ENCODE measurements at places on chromosomes 4 and X.

- no peak for DNase-seq
Measured at GRCh38 chr4:123412700-123413512, 16.3 kb downstream of the SPRY1 start.

DNA sequence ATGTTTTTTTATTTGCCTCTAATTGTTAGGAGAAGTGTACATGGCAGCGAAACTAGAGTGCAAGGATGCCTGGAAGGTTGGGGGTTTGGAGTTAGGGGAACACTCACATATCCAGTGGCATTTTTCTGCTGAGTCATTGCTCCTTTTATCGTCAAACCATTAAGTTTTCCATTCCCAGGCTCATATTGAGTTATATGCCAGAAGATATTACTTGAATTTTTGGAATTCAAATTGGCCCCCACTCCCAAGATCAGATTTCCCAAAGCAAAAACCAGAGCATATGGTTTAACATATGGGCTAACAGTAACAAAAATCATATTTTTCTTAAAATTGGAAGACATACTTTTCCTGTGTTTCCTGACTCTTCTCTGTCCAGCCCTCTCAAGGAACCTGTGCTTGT is 152.7 kb downstream of the FSTL5 start:
- no peak for DNase-seq

- DNase-seq = no peak
Measured at GRCh38 chr4:1178300-1179088, 6.1 kb upstream of the SPON2 start.

DNA sequence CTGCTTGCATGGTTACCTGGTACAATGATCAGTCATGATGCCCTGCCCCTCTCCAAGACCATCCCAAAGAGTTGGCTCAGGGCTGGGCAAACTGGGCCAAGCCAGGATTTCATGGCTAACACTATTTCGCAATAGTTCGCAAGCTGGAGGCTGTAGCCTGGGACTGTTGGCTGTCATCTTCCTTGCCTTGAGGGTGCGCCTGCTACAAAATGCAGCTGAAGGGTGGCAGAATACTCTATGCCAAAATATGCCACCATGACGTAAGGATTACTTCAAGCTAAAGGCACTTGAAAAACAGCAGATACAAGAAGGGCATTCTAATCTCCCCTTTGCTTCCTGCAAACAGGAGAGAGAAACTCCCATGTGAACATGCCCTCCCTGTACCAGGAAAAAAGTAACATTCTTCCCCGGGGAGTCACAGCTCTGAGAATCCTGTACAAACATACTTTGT is 21.0 kb downstream of the SAT1 start:
- no peak for DNase-seq

- no peak for DNase-seq
Measured at GRCh38 chrX:110851780-110852179, 56.2 kb upstream of the CHRDL1 start.

GRCh38 chr4:2734612-2735011 is 21.5 kb downstream of the TNIP2 start:
- no peak for DNase-seq

GRCh38 chr4:65589331-65589730 is 81.0 kb downstream of the EPHA5 start:
- no peak for DNase-seq

DNA sequence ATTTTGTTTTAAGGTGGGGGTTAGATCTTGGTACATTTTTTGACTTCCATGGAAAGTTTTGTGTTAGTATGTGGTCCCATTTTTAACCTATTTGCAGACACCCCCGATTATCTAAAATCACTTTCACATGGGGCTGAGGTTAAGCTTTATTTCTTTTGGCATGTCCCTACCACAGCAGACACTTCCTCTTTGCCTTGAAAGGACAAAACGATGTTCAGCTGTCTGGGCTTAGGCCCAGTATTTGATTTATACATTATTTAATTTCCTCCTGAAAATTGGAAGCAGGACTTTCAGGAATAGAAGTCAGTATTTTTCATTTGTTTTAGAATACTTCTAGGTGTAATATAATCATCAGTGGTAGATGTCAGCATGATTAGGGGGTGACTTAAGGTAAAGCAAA is 112.4 kb upstream of the SPRY1 start:
- DNase-seq = no peak

DNA sequence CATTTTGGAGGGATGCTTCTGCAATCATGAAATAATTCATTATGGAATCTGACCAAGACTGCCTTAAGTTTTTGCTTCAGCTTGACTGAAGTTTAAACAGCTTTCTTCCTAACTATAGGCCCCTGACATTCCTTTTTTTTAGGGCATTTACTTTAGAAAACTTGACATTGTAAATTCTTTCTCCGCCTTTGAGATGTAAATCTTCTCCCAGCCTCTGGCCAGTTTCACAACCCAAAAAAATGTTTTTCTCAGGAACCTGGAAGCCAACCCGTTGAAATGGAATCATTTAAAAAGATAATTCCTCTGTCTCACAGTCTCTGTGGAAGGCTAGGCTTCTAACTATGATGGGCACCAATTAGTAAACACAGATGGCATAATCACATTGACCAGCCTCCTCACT is 710.4 kb upstream of the PABPC4L start:
- DNase-seq = no peak

- no peak for DNase-seq
Measured at GRCh38 chr4:1035510-1035909, 24.1 kb downstream of the FGFRL1 start.

DNA sequence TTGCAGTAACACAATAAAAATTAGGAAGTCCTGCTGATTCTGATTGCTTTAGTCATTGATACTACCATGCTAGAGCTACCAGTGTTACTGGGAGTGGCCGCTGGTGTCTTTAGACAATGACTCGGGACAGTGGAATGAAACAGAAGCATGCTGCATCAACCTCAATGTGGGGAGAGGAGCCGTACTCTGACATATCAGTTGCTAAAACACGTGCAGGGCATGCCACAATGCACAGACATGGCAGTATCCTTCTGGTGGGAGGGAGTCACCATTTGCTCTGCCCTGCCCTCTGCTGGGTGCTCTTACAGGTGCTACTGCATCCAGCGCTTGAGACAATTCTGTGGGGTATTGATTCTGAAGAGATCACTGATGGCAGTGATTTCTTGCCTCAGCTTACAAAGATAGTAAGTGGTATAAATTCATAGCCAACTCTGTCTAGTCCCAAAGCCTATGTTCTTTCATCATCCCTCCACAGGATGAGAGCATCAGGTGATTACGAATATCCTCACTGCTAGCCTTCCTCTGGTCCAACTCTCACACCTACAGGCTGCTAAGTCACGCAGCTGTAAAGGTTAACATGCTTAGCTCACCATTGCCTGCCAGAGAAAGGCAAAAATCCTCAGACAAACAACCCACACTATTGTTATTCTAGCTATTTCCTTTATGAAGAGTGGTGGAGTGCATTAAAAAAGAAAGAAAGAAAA is 43.7 kb downstream of the NSG1 start:
- peak; percentile 26 for DNase-seq

- no peak for DNase-seq
Measured at GRCh38 chr4:143346206-143346605, 9.5 kb downstream of the GAB1 start.

GRCh38 chr4:70449220-70449619 is 22.8 kb upstream of the MUC7 start:
- no peak for DNase-seq

DNA sequence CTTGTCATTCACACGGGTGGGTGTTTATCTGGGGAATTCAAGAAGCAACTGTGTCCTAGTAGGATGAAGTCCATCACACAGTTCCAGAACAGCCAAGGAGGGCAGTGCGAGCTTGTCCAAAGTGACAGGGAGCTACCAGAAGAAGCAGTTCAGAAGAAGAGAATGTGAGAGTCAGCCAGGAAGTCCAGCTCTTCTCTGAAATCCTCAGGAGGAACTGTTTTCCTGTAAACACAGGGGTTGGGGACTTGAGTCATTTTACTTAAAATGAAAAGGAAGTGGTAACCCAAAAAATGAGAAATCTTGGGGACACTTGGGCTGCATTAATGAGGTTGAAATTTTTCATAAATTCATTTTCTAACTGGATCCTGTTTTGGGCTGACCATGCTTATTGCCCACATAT is 8.2 kb upstream of the TLR10 start:
- DNase-seq = no peak

- no peak for DNase-seq
Measured at GRCh38 chr4:26455571-26455970, 34.7 kb downstream of the CCKAR start.

DNA sequence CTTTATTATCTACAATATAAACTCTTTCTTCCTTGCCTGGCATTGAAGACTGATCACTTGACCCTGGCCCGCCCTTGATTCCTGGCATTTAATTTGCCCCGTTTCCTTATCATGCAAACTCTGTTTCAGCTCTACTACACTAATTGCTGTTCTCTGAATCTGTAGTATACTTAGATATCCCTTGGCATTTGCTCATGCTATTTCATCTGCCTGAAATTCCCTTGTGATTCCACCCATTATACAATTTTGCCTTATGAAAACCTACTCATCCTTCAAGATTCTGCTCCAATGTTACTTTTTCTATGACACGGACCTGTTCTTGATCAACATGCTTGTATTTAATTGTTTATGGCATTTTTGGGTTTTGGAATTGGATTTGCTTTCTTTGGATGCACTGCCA is 459.9 kb upstream of the AMOT start:
- no peak for DNase-seq

All from stimulated activated CD8-positive, alpha-beta memory T cell treated with anti-CD3 and anti-CD28 coated beads, Interleukin-2, amount 100 ng/mL, for 1 hour (primary cell).